ENCODE measurements at places on chromosomes 6 and 20. TPM values are rescaled to one million over a fixed set of nuclear protein-coding genes. Genes with fewer than 3 reads are reported as not detected.
A peak's percentile ranks its signal among the peaks of the same experiment; 100 is the strongest.

TBXT gene
- 0.15 TPM for total RNA-seq

CTAGE9 gene
- total RNA-seq = not detected

GRCh38 chr6:33851959-33852358 lies 48.2 kb upstream of the MLN start:
- peaks cover 3% of the 10 kb centered on the region for H3K27me3 ChIP-seq
- no peak overlapping the region for H3K4me3 ChIP-seq
- peaks cover 24% of the 10 kb centered on the region for H3K4me1 ChIP-seq
- H3K36me3 ChIP-seq = no peaks in the 10 kb centered on the region
- peak; percentile 78 for DNase-seq

FAM110A gene
- total RNA-seq = 17.2 TPM

DNA sequence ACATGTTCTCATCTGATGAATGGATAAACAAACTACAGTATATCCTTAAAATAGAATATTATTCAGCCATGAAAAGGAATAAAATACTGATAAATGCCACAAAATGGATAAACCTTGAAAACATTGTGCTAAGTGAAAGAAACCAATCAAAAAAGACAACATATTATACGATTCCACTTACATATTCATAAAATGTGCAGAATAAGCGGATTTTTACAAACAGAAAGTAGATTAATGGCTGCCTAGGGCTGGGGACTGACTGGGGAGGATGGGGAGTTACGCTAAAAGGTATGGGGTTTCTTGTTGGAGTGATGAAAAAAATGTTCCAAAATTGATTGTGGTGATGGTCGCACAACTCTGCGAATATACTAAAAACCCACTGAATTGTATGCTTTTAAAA lies 29.4 kb downstream of the KIZ start:
- peaks cover 7% of the 10 kb centered on the region for H3K4me1 ChIP-seq
- H3K36me3 ChIP-seq = peaks cover 18% of the 10 kb centered on the region
- DNase-seq = no peak
- H3K27me3 ChIP-seq = no peaks in the 10 kb centered on the region

ULBP3 gene
- 5.6 TPM for total RNA-seq

GRCh38 chr6:41288030-41288753 lies 1.7 kb upstream of the TREM1 start:
- peaks cover 21% of the 10 kb centered on the region for H3K4me1 ChIP-seq
- no peak overlapping the region for H3K4me3 ChIP-seq
- DNase-seq = no peak
- no peaks in the 10 kb centered on the region for H3K36me3 ChIP-seq
- peaks cover 71% of the 10 kb centered on the region for H3K27me3 ChIP-seq
- H3K27ac ChIP-seq = no peak overlapping the region

DNA sequence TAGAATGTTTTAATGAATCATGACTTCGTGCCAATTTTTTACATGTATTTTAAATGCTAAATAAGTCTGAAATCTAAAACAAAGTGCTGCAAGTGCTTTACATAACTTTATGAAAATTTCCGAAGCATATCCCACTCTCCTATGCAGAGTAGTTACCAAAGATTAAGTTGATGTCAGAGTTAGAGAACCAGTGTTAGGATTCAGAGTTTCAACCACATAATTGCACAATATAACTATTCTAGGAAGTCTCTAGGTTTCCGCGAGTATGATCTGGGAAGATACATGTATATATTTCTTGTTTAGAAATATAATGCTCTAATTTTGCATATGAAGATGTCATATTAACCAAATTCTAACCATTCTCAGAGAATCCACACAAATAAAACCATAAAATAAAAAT lies 74.8 kb downstream of the ASCC3 start:
- H3K36me3 ChIP-seq = no peaks in the 10 kb centered on the region
- DNase-seq = no peak
- no peak overlapping the region for H3K4me3 ChIP-seq

DNA sequence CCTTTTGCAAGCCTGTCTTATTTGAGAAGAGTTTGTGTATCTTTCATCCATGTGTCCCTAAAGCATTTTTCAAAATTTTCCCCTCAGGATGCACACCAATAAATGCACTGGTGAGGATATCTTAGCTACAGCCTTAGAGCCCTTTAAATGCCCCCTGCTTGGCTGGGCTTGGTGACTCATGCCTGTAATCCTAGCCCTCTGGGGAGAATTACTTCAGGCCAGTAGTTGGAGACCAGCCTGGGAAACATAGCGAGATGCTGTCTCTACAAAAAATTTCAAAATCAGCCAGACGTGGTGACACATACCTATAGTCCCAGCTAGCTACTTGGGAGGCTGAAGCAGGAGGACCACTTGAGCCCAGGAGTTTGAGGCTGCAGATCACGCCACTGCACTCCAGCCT lies 33.8 kb upstream of the PLCB4 start:
- peaks cover 3% of the 10 kb centered on the region for H3K4me1 ChIP-seq
- no peak overlapping the region for H3K4me3 ChIP-seq

- H3K4me1 ChIP-seq = peaks cover 69% of the 10 kb centered on the region
- no peak for DNase-seq
- peak overlapping the region; percentile 33 for H3K27ac ChIP-seq
- peaks cover 13% of the 10 kb centered on the region for H3K36me3 ChIP-seq
Measured at GRCh38 chr6:33426590-33427511, 7.0 kb downstream of the SYNGAP1 start.

- H3K27me3 ChIP-seq = no peaks in the 10 kb centered on the region
- DNase-seq = no peak
- no peaks in the 10 kb centered on the region for H3K36me3 ChIP-seq
- H3K4me1 ChIP-seq = 0 out of 2 replicates have a peak, but pooled peaks cover 2% of the 10 kb centered on the region
- no peak overlapping the region for H3K27ac ChIP-seq
Measured at GRCh38 chr6:16229700-16230099, 8.7 kb upstream of the GMPR start.

DNA sequence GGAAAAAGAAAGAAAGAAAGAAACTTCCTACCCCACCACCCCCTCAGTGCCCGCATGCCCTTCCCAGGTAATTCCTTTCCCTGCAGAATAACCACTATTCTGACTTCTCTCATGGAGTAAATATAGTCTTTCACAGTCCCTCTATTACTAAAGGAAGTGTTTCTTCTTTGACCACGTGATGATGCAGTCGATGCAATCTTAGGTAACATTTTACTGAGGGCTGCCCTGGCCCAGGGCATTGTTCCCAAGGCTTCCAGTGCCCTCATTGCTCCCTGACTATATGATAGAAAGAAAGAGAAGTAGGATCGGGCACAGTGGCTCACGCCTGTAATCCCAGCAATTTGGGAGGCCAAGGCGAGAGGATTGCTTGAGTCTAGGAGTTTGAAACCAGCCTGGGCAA lies 29.1 kb downstream of the ARHGAP40 start:
- peaks cover 23% of the 10 kb centered on the region for H3K4me1 ChIP-seq
- H3K27ac ChIP-seq = no peak overlapping the region
- H3K36me3 ChIP-seq = no peaks in the 10 kb centered on the region
- DNase-seq = no peak
- peaks cover 11% of the 10 kb centered on the region for H3K27me3 ChIP-seq

GRCh38 chr6:12849809-12850198 lies 133.2 kb downstream of the PHACTR1 start:
- no peak overlapping the region for H3K4me3 ChIP-seq
- peaks cover 40% of the 10 kb centered on the region for H3K4me1 ChIP-seq
- H3K27me3 ChIP-seq = no peaks in the 10 kb centered on the region
- H3K27ac ChIP-seq = no peak overlapping the region
- no peak for DNase-seq
- H3K36me3 ChIP-seq = no peaks in the 10 kb centered on the region

- H3K4me1 ChIP-seq = peaks cover 31% of the 10 kb centered on the region
- H3K27ac ChIP-seq = no peak overlapping the region
- DNase-seq = no peak
- no peaks in the 10 kb centered on the region for H3K27me3 ChIP-seq
- no peaks in the 10 kb centered on the region for H3K36me3 ChIP-seq
- no peak overlapping the region for H3K4me3 ChIP-seq
Measured at GRCh38 chr6:168270274-168271172, 49.1 kb downstream of the DACT2 start.

GRCh38 chr20:14488212-14488611 lies 150.8 kb upstream of the FLRT3 start:
- H3K4me3 ChIP-seq = no peak overlapping the region
- H3K4me1 ChIP-seq = 0 out of 2 replicates have a peak, but pooled peaks cover 3% of the 10 kb centered on the region
- no peak for DNase-seq

- H3K4me1 ChIP-seq = no peaks in the 10 kb centered on the region
- no peaks in the 10 kb centered on the region for H3K27me3 ChIP-seq
- H3K27ac ChIP-seq = no peak overlapping the region
Measured at GRCh38 chr6:67717281-67717680, 917.8 kb upstream of the ADGRB3 start.

UNC5CL gene
- total RNA-seq = 3.3 TPM

SPATA2 gene
- 11.3 TPM for total RNA-seq

- peaks cover 8% of the 10 kb centered on the region for H3K36me3 ChIP-seq
- peaks cover 30% of the 10 kb centered on the region for H3K4me1 ChIP-seq
- DNase-seq = peak; percentile 40
- H3K4me3 ChIP-seq = peak overlapping the region; percentile 80
- H3K27me3 ChIP-seq = peaks cover 5% of the 10 kb centered on the region
Measured at GRCh38 chr6:3457710-3458602, 1.1 kb upstream of the SLC22A23 start.

DNA sequence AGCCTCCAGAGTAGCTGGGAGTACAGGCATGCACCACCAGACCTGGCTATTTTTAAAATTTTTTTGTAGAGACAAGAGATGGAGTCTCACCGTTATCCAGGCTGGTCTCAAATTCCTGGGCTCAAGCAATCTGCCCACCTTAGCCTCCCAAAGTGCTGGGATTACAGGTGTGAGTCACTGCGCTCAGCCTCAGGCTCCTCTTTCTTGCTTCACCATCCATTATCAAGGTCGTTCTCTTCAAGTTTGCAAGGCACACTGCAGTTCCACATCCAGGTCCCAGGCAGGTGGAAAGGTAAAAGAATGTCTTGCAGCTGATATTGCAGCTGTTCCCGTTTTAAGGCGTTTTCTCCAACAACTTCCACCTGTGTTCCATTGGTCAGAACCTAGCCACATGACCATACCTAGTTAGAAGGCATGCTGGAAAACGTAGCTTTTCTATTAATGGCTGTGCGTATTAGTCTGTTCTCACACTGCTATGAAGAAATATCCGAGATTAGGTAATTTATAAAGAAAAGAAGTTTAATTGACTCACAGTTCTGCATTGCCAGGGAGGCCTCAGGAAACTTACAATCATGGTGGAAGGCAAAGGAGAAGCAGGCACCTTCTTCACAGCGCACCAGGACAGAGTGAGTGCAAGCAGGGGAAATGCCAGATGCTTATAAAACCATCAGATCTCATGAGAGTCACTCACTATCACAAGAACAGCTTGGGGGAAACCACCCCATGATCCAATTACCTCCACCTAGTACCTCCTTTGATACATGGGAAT lies 51.7 kb downstream of the PCNA start:
- no peak overlapping the region for H3K4me3 ChIP-seq
- no peaks in the 10 kb centered on the region for H3K4me1 ChIP-seq
- DNase-seq = no peak
- H3K27me3 ChIP-seq = no peaks in the 10 kb centered on the region
- no peaks in the 10 kb centered on the region for H3K36me3 ChIP-seq

ESF1 gene
- 25.3 TPM for total RNA-seq

DNA sequence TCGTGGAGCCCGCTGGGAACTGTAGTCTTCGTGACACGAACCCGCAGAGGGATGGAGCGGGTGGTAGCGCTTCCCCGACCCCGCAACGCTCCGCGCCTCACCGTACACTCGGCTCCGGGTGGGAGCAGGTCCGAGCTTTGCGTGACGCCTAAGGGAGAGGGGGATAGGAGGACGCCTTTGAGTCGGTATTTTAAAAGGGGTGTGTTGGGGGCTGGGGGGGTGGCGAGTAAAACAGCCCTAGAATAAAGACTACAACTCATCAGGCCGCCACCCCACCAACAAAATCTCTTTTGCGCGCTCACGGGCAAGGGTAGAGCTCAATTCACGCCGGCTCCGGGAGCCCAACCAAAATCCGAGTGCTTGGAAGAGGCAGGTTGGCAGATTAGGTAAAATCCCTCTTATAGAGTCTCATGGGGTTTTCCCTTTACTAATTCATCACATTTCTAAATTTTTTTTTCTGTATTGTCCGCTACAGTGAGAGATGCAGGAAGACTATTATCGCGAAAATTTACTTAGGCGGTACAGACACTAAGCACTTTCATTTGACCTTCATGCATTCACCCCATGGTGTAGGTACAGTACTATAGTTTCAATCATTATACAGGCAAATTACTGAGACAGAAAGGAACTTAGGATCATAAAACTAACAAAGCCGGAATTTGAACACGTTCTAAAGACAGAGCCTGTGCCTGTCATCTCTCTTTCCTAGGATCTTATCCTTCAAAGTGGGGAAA lies 706 bp upstream of the SNX14 start:
- H3K36me3 ChIP-seq = peaks cover 5% of the 10 kb centered on the region
- peaks cover 16% of the 10 kb centered on the region for H3K4me1 ChIP-seq
- H3K27me3 ChIP-seq = peaks cover 18% of the 10 kb centered on the region
- DNase-seq = no peak

GRCh38 chr6:34196833-34197195 lies 39.9 kb upstream of the HMGA1 start:
- no peak overlapping the region for H3K27ac ChIP-seq
- peaks cover 33% of the 10 kb centered on the region for H3K4me1 ChIP-seq
- peak; percentile 23 for DNase-seq
- H3K27me3 ChIP-seq = peaks cover 4% of the 10 kb centered on the region
- H3K4me3 ChIP-seq = peak overlapping the region; percentile 65
- no peaks in the 10 kb centered on the region for H3K36me3 ChIP-seq

GRCh38 chr6:3560211-3560610 lies 103.4 kb upstream of the SLC22A23 start:
- H3K4me1 ChIP-seq = peaks cover 11% of the 10 kb centered on the region
- peaks cover 4% of the 10 kb centered on the region for H3K27me3 ChIP-seq
- H3K4me3 ChIP-seq = no peak overlapping the region
- H3K36me3 ChIP-seq = no peaks in the 10 kb centered on the region

CMTR1 gene
- total RNA-seq = 38.6 TPM

RWDD2A gene
- total RNA-seq = 5.2 TPM

HFE gene
- total RNA-seq = 1.9 TPM

GRCh38 chr6:131756039-131756438 lies 45.2 kb upstream of the CTAGE9 start:
- H3K4me1 ChIP-seq = no peaks in the 10 kb centered on the region
- no peak for DNase-seq
- H3K4me3 ChIP-seq = no peak overlapping the region
- H3K27ac ChIP-seq = no peak overlapping the region
- no peaks in the 10 kb centered on the region for H3K36me3 ChIP-seq

APCDD1L gene
- 2.4 TPM for total RNA-seq

DNA sequence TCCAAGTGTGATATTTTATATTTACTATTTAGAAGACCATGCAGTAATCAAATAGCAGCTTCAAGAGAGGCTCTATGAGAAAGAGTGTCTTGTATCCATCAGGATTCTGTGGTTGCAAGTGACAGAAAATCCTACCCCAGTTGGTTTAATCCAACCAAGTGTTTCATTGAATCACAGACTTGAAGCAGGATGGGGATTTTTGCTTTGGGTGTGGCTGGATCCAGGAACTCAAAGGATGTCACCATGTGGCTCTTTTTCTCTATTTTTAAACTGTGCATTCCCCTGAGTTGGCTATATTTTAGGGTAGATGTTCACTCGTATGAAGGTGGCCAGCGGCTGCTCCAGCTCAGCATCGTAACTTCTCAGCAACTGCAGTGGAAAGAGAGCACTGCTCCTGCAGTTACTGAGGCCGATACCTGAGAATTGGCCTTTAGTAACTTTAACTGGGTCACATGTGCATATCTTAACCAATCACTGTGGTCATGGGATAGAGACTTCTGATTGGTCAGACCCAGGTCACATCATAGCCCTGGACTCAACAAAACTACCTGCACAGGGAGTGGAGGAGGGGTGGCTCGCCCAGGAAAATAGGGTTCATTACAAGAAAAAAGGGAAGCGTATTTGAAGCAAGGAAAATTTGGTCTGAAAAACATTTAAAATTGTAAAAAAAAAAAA lies 396.1 kb upstream of the SULF2 start:
- DNase-seq = no peak
- H3K36me3 ChIP-seq = no peaks in the 10 kb centered on the region

GRCh38 chr6:118813775-118814174 lies 80.2 kb upstream of the ASF1A start:
- H3K4me3 ChIP-seq = no peak overlapping the region
- no peak overlapping the region for H3K27ac ChIP-seq
- no peaks in the 10 kb centered on the region for H3K27me3 ChIP-seq
- peaks cover 16% of the 10 kb centered on the region for H3K4me1 ChIP-seq
- peaks cover 24% of the 10 kb centered on the region for H3K36me3 ChIP-seq

Measured in WTC11 (cell line).